ENCODE measurements at places on chromosomes 13 and 19.

DNA sequence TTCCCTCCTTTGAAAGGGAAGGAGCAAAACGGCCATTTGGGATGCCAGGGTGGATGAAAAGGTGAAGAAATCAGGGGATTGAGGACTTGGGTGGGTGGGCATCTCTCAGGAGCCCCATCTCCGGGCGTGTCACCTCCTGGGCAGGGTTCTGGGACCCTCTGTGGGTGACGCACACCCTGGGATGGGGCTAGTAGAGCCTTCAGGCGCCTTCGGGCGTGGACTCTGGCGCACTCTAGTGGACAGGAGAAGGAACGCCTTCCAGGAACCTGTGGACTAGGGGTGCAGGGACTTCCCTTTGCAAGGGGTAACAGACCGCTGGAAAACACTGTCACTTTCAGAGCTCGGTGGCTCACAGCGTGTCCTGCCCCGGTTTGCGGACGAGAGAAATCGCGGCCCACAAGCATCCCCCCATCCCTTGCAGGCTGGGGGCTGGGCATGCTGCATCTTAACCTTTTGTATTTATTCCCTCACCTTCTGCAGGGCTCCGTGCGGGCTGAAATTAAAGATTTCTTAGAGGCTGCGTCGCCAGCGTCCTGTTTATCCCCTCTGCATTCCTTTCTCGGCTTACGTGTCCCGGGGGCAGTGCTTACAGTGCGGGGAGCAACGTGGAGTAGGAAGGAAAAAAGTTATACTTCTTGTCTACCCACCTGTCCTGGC, 15.2 kb upstream of the S1PR4 start:
- peak; percentile 62 for DNase-seq

GRCh38 chr13:77431449-77431848, 104.1 kb upstream of the SCEL start:
- no peak for DNase-seq

DNA sequence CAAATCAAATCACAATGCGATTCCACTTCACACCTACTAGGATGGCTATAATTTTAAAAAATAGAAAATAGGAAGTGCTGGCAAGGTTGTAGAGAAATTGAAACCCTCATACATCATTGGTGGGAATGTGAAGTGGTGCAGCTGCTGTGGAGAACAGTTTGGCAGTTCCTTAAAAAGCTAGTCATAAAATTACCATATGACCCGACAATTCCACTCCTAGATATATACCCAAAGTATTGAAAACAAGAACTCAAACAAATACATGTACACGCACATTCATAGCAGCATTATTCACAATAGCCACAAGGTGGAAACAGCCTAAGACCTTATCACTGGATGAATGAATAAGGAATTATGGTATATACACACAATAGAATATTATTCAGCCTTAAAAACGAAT, 12.0 kb downstream of the HMGB1 start:
- no peak for DNase-seq

DNA sequence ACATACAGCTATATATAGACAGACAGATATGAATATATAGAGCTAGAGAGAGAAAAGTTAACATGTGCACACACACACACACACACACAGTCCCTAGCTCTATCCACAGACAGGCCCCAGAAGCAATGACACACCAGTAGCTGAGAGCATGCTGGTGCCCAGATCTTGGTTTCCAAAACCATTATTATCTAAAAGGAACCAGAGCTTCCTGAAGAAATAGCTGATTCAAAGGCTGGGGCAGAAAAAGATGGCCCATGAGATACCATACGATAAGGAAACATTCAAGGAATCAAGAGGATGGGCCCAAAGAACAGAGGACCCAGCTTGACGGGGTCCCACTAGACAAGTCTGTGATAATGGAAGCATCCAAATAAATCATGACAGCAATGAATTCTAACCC, 53.4 kb downstream of the ABCC4 start:
- DNase-seq, result no peak

DNA sequence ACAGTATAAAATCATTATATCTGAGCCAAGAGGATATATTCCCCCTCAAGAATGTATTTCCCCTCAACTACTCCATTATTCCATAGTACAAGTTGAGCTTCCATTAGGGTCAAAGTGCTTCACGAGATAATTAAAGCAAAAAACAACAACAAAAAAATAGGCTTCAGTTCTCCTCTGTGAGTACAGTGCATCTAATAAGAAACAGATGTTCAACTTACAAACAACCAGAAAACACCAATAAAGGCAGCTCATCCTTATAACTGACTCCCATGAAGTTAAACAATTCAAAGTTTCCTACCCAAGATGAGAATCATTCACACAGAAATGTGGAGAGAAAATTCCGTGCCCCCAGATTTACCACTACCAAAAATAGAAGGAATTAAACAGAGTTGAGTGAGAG, 854.4 kb downstream of the PCDH9 start:
- DNase-seq, result no peak

DNA sequence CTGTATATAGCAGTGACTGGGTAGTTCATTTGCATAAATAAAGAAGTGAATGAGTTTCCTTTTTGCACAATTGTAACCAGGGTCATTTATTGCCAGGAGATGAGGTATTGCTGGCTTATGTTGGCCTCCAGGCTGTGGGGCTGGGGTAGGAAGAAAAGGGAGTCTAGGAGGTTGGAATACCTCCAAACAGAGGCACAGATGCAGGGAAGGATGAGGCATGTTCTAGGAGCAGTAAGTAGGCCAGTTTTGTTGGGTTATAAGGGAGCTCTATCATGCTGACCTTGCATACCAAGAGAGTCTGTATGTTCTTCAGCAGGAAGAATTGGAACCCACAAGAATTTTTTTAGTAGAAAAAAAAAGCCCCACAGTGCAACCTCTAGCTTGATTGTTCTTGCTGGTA, 17.2 kb upstream of the CYSLTR2 start:
- no peak for DNase-seq

- DNase-seq, result no peak
Observed at GRCh38 chr19:9868983-9869617, 34.0 kb downstream of the PIN1 start.

- DNase-seq, result peak; percentile 27
Observed at GRCh38 chr13:21673789-21674489, 3.1 kb downstream of the FGF9 start.

DNA sequence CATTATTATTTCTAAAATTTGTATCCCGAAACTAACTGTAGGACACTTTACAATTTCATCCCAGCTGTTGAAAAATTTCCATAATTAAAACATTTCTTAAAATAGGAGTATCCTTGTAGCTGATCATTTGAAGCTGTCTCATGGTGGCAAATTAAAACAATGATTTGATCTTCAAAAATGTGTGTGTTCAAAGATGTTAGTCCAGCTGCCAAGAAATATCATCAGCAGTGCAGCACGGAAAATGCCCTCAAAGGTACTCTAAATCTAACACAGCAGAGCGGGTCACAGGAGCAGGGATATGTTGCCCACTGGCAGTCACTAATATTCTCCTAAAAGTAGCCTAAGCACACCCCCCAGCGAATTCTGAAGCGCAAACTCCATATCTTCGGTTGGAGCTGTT, 31.0 kb downstream of the KLF12 start:
- DNase-seq, result no peak

DNA sequence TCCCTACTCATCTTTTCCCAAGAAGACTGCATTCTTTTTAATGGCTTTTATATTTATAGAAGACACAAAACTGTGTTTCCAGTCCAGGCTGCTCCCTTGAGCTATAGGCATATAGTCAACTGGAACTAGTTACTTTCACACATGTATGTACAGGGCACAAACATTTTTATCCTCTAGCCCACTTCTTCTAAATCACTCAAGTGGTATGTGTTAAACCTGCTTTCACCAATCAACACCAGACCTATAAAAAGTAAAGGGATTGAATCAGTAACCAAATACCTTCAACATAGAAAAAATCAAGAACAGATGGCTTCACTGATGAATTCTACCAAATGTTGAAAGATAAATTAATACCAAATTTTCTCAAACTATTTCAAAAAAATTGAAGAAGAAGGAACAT, 584.2 kb upstream of the SLITRK1 start:
- DNase-seq, result no peak

DNA sequence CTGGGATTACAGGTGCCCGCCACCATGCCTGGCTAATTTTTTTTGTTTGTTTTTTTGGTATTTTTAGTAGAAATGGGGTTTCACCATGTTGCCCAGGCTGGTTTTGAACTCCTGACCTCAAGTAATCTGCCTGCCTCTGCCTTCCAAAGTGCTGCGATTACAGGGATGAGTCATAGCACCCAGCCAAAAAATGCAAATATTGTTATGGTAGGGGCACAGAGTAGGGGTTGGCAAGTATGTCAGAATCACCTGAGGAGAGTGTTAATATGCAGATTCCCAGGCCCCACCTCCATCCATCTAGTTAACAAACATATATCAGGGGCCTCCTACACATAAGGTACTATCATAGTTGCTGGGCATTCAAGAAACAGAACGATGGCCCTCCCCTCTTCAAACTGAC, 44.7 kb downstream of the VAV1 start:
- no peak for DNase-seq

DNA sequence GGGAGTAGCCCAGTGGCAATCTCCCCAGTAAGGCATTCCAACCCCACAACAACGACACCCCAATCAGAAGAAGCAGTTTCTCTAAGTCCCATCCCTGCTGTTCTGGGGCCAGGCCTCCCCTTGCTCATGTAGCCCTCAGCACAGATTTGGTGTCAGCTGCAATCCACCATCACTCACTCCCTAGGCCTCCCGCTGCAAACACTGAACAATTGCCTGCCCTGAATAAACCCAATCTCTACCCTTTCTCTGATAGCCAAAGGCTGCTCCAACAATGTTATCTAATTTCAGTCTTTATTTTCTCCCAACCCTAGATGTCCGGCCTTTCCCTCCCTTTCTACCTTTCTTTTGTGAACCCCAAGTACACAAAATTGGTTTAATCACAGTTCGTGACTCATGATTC, 5.6 kb upstream of the SOX21 start:
- DNase-seq, result no peak

GRCh38 chr13:73035660-73036059, 23.1 kb upstream of the KLF5 start:
- DNase-seq, result no peak

DNA sequence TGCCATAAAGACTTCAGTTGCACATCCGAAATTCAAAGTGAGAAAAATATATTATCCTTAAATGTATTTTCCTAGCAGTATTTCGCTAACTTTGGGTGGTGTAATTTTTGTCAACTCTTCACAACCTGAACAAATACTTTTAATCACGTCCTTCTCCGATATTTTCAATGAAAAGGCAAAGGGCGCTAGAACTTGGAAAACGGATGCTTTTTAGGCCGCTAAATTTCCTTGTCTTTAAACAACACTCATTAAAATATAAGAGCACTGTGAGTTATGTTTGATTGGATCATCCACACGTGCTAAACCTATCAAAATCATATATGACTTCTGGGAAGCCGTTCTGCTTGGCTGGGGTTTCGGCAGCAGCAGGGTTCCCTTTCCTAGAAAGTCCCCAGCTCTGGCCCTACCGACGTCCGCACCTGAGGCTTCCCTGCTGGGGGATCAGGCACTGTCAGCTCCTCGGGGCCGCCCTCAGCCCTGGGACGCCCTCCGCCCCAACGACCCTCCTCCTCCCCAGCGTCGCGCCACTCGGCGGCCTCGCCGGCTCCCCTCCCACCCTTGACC, 462 bp upstream of the MPHOSPH8 start:
- no peak for DNase-seq

DNA sequence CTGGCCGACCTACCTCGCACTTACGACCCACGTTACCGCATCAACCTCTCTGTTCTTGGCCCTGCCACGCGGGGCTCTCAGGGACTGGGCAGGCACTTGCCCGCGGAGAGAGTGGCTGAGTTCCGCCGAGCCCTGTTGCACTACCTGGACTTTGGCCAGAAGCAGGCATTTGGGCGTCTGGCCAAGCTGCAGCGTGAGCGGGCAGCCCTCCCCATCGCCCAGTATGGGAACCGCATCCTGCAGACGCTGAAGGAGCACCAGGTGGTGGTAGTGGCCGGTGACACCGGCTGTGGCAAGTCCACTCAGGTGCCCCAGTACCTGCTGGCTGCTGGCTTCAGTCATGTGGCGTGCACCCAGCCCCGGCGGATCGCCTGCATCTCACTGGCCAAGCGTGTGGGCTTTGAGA, 4.2 kb downstream of the DHX34 start:
- no peak for DNase-seq

DNA sequence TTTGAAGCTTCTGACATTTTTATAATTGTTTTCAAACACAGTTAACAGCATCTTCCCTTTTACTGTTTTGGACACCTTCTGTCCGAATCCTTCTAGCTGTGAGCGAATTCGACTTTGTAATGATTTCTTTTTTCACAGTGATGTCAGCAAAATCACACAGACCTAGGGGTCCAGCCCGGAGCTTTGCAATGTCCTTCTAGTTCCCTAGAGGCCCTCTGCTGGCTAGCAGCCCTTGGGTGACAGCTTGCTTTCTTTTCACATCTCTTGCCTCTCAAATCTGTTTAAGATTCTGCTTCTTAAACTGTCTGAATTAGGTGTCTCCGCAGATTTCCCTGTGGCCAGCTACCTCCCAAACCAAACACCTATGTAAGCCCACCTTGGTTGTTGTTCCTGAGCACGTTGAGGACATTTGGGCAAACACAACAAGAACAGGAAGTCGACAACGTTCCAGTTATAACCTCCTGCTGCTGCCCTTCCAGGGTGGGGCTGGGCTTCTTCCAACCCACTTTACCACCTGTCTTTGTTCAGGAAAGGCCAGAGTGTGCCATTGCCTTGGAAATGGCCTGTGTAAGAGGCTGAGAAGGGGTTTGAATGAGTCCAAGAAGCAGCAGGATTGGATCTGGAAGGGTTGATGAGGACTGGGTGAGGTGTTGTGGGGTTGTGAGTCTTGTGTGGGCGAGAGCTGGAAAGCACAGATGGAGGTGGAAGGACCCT, 123.1 kb downstream of the ATP8A2 start:
- DNase-seq, result no peak

- DNase-seq, result no peak
Observed at GRCh38 chr13:102558029-102558428, 38.8 kb upstream of the TPP2 start.
